ENCODE measurements at places on chromosomes 5 and 9.

GRCh38 chr5:133842846-133843611 lies 125.4 kb downstream of the C5orf15 start:
- DNase-seq, result no peak

DNA sequence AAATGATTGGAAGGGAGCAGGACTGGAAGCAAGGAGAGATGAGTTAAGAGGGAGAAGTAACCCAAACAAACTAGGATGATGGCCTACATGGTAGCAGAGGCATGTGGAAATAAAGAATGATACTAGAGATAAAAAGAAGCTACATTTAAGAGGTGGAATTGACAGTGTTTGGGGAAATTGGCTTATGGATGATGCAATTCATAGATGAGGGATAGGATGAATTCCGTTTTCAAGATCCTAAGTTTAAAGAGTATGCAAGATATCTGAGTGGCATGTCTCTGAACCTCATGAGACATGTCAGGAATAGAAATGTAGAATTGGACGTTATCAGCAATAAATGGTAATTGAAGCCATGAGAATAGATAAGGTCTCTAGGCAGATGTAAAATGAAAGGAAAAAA lies 73.6 kb downstream of the RPS23 start:
- DNase-seq, result no peak

GRCh38 chr9:10230512-10230911 lies 382.3 kb downstream of the PTPRD start:
- DNase-seq, result no peak

GRCh38 chr9:1366276-1366675 lies 316.1 kb downstream of the DMRT2 start:
- no peak for DNase-seq

DNA sequence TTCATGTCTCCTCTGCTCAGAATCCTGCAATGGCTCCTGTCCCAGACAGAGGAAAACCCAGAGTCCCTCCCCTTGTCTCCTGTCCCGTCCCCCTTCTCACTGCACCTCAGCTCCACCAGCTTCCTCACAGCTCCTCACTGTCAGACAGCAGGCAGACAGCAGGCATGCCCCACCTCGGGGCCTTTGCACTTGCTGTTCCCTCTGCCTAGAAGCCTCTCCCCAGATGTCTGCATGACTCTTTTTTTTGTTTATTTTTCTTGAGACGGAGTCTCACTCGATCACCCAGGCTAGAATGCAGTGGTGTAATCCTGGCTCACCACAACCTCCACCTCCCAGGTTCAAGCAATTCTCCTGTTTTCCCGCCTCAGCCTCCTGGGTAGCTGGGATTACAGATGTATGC lies 8.8 kb upstream of the SLC6A7 start:
- DNase-seq, result no peak

GRCh38 chr5:160494451-160494850 lies 72.8 kb downstream of the PTTG1 start:
- no peak for DNase-seq

- no peak for DNase-seq
Observed at GRCh38 chr5:138170299-138170698, 8.1 kb downstream of the BRD8 start.

- no peak for DNase-seq
Observed at GRCh38 chr9:114681594-114682332, at the start of gene TEX48. Gene TEX48 (minus strand): TSS chr9:114682192. CDS start chr9:114671723, 10,469 bp downstream.

DNA sequence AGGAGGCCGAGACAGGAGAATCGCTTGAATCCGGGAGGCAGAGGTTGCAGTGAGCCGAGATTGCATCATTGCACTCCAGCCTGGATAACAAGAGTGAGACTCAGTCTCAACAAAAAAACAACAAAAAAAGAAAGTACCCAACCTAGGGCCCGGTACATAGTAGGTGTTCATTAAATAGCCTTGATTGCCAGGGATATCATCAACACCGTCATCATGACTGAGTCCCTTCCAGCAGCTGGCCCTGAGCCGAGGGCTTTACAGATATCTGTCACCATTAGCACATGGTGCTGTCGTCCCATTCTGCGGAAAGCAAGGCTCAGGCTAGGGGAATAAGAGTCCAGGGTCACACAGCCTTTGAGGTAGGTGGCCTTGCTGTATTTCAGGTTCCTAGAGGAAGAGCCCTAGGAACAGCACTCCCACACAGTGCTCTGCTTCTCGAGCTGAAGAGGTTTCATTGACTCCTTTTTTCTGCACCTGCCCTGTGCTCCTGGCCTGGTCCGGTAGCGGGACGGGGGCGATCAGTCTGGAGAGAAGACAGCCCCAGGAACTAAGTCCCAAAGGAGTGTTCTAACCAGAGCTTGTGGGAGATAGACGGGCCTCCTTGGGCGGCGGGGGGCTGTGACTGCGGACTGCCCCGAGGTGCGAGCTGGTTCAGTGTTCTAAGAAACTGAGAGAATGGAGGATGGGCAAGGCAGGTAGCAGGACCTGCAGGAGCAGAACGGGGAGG lies 48.2 kb downstream of the CXXC5 start:
- no peak for DNase-seq
